ENCODE measurements at places on chromosomes 5 and 9.

DNA sequence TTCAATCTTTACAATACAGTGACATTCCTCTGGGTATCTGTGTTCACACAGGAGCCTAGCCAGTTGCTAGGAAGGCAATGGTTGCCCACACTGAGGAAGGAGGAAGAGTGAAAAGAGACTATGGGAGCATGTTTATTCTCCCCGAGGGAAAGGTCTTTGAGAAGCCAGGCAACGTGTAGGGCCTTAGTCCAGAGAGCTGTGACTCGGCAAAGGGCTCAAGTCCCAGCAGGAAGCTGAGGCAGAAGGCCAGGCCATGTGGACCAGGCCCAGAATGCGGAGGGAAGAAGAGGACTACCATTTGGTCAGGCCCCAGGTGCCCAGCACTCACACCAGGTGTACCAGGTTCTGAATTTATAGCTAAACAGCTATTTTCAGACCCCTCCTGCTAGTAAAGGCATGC, 136.6 kb upstream of the DMAC1 start:
- DNase-seq: no peak

- no peak for DNase-seq
These were observed 1930.5 kb downstream of the EFNA5 start for GRCh38 chr5:105740242-105740641.

DNA sequence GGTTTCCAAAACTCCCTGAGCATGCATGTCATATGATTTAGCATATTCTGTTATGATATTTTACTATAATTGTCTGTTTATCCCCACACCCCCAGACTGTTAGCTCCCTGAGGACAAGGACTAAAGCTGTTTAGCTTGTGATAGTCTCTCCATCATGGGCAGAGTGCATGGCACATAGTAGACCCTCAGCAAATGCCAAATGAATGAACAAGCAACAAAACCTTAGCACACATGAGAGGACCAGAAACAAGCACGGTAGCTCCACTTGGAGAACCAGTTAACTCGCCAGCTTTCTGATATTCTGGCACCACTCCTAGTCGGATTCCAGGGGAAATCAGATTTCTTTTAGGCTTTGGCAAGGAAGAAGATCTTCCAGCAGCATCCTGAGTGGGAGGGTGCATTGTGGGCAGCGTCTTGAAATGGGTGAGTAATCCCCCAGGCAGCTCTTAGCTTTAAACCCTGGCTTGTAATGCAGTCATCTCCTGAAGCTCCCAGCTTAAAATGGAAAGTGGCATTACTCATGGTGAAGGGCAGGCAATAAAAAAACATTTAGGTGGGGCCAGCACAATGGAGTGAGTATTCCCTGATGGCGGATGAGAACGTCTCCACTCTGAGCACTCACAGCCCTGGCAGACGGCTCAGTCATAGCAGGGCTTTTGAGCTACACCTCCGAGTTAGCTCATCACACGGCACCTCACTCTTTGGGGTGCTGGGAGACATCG, 41.1 kb downstream of the FGF1 start:
- peak; percentile 99 for DNase-seq

DNA sequence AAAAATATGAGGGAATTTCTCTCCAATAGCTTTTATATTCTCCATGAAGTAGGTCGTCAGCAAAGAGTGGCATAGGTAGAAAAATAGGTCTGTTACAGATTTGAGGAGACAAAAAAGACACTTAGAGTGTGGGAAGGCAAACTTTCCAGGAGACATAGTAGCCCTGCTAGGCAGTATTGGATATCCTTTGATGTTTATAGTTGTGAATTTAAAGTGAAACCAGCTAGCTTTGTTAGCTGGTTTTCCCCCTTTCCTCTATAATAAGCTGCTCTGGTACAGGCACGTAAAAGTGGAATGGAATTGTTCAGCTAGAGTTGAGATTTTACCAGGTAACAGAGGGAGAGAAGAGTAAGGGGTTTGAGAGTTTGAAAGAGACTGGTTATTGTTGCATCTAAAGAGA, 17.1 kb upstream of the APC start:
- no peak for DNase-seq

- DNase-seq: no peak
These were observed 27.9 kb upstream of the GLDC start for GRCh38 chr9:6673326-6674025.

DNA sequence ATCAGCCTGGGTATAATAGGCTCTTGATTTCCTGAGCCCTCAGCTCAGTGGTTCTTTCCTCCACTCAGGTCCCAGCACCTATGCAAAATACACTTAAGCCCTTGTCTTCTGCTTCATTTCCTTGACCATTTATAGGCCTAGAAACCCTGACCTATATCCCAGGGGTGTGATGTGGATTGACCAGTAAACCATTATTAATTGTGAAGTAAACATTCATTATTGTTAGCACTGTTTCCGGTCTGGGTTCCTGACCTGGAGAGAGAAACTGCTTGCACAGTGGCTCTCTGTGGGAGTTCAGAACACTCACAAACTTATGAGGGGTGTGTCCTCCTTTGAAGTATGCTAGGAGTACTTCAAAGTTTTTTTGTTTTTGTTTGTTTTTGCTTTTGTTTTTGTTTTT, 19.6 kb upstream of the TOMM5 start:
- no peak for DNase-seq

- no peak for DNase-seq
These were observed 40.9 kb downstream of the TRIO start for GRCh38 chr5:14184082-14184481.

DNA sequence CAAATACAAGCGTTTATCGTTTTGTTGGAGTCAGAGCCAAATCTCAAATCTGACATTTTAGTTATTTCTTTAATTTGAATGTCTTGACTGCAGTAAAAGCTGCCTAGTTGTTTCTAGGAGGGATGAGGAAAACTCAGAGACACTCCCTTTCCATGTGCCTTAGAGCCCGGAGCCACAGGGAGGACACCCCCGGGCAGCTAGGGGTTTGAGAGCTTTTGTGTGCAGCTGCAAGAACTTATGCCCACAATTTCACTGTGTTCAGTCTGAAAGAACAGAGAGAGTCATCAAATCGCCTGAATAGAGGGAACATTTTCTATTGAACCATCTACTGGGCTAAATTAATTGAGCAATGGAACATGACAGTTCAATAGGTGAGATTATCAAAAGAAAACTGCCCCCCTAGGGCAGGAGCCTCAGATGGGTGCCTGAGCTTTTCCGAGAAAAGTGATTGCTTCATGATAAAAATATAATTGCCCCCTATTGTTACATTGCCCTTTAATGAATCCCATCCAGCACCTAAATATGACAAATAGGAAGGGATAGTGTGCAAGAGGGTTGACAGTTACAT, 709.3 kb upstream of the RGMB start:
- DNase-seq: no peak

DNA sequence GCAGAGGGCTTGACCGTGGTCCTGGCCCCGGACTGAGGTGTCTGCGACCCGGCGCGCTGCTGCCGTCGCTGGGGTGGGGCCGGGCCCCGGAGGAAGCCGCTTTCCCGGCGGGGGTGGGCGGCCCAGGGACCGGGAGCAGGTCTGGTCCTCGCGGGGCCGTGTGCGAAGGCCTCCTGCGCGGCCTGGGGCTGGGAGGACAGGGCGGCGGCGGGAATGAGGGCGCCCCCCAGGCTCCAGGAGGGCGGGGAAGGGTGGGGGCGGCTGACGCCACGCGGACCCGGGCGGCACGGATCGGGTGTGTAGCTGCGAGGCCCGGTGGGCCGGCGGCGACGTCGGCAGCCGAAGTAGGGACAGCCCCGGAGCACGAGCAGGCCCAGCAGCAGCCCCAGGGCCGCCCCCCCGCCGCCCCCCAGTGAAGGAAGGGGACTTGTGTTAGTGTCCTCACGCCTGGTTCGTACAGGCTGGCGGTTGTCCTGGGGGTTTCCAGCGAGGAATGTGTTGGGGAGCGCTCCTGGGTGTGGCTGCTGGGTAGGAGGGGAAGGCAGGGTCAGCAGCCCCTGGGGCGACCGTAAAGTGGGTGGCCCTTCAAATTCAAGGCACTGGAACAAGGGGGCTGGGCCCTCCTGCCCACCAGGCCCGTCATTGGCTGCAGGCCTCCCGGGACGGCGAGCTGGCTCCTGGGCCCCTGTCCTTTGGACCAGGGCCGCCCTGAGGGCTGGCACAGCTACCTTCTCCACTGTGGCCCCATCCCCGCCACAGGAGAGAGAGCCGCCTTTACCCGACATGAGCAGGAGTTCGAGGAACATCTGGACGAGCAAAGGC, 597 bp upstream of the TMEM250 start:
- no peak for DNase-seq

GRCh38 chr5:126961702-126962101, 68.7 kb downstream of the MARCHF3 start:
- DNase-seq: peak; percentile 65

DNA sequence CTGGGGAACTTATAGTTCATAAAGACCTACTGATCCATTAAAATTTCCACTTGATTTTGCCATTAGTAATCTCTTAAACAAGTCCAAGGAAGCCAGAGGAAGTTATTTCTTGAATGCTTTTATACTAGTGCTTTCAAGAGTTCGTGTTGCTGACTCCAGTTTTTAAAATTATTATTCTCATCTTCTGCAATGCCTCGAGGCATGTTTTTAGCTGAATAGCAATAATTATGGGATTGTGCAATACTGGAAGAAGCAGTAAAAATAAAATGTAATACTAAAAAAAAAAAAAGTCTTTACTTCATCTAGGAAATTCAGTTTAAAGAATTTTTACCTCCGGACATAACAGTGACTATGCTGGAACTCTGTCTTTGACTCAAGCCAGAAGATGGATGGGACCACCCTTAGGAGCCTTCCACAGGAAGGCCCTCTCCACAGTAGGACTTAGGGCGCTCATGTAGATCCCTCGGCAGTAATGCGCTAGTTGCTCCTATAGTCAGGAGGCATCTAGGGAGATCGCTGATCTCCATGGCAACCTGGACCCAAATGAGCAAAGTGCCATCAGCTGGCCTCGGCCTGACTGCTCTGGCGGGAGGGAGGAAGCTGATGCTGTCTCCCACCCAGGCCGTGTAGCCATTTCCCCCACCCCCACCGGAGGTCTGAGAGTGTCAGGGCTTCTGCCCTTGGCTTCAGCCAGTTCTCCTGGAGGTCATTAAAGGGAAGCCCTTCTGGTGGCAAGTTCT, 56.7 kb downstream of the DAPK1 start:
- DNase-seq: no peak

GRCh38 chr5:155290937-155291336, 277.4 kb downstream of the KIF4B start:
- DNase-seq: no peak

DNA sequence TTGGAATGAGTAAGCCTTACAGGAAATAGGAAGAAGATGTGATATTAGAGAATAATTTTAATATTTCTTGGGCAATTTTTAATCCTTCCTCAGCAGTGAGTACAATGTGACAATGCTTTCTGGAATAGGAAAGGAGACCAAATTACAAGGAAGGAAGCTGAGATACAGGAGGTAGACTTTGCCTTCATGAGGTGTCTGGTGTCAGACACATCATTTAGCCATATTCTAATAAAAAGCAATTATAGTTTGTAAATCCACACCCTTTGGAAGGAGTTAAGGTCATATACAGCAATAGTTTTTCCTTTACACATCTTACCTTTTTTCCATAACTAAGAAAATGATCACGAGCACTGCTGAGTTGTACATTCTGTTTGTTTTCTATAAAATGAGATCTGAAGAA, 390.4 kb downstream of the SH3GL2 start:
- no peak for DNase-seq

DNA sequence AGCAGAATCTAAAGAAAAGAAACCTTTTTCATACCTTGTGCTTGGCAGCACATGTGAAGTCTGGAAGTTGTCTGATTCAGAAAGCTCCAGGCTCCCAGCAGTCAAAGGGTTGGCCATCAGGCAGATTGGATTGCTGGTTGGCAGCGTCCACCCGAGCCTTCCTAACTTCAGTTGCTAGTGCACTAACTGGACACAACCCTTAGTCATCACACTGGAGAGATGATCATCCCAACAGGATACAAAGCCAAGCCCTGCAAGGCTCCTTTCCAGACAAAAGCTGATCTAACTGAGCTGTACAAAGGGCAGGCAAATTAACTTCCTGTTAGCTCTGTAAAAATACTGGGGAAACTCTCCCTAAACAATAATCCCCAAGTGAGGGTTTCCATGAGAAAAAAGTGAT, 185.6 kb downstream of the SNX18 start:
- no peak for DNase-seq

DNA sequence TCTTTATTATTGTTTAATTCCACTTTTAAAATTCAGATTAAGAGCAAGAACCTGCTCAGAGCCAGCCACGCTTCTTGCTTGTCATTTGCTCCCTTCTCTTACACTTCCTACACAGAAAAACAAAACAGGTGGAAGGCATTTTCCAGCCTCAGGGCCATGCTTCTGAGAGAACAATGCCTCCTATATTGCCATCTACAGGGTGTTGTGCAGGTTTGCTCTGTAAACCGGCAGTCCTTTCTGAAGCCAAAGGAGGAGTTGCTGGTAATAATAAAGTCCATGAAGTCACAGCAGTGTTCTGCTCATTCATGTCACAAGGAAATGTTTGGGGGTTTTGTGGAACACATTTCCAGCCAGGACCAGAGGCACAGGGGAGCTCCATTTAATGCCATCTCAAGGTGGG, 16.1 kb upstream of the PRLR start:
- DNase-seq: no peak

DNA sequence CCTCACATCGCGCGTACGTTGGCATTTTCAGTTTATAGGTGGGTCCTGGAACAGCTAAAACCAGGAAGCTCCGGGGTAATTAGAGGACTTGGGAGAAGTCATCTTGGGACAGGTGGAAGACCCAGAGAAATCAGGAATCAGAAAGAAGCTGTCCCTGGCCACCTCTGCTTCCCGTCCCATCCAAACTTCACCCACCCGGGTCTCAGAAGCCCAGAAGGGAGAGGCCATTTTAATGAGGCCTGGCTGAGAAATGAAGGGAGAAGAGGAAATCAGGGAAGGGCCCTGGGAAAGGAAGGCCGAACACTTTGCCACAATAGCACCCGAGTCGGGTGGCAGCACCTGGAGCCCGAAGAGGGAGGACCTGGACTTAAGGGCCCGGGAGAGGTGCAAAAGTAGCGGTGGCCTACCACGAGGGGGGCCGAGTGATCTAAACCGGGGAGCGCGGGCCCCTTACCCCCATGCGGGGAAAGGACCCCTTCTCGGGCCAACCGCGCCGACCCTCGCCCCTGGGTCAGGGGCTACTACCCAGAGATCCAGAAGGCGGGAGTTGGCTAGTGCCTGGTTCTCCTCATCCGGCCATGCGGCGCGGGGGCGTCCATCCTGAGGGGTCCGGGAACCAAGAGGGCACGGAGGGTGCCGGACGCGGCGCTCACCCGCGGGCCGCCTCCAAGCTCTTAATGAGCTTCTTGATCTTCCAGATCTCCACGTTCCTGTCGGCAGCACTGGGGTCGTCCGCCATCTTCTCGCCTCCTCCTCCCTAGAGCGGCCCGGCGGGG, 668 bp downstream of the ETF1 start:
- DNase-seq: no peak

GRCh38 chr9:133990366-133991213, 1.5 kb downstream of the VAV2 start:
- peak; percentile 78 for DNase-seq

All from RWPE1 (cell line).